Effector memory CD4-positive, alpha-beta T cell (primary cell): ENCODE measurements at places on chromosomes 6 and 20.

DNA sequence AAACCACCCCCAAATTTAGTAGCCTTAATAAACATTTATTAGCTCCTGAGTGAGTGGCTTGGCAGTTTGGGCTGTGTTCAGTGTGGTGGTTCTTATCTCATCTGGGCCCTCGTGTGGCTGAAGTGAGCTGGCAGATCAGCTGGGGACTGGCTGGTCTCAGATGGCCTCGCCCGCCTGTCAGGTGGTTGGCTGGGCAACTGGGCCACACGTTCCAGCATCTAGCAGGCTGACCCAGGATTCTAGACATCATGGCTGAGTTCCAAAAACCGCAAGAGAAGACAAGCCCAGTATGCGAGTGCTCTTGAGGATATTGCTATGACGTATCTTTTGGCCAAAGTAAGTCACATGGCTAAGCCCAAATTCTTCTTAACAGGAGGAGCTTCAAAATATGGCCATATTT lies 28.9 kb downstream of the EIF2S2 start:
- no peak for DNase-seq

- no peak for DNase-seq
Observed at GRCh38 chr6:2061880-2062279, 183.5 kb downstream of the GMDS start.

- no peak for DNase-seq
Observed at GRCh38 chr6:134177753-134178160, 125.3 kb upstream of the SLC2A12 start.

- DNase-seq, result peak; percentile 76
Observed at GRCh38 chr6:90397929-90398674, 101.5 kb upstream of the BACH2 start.

DNA sequence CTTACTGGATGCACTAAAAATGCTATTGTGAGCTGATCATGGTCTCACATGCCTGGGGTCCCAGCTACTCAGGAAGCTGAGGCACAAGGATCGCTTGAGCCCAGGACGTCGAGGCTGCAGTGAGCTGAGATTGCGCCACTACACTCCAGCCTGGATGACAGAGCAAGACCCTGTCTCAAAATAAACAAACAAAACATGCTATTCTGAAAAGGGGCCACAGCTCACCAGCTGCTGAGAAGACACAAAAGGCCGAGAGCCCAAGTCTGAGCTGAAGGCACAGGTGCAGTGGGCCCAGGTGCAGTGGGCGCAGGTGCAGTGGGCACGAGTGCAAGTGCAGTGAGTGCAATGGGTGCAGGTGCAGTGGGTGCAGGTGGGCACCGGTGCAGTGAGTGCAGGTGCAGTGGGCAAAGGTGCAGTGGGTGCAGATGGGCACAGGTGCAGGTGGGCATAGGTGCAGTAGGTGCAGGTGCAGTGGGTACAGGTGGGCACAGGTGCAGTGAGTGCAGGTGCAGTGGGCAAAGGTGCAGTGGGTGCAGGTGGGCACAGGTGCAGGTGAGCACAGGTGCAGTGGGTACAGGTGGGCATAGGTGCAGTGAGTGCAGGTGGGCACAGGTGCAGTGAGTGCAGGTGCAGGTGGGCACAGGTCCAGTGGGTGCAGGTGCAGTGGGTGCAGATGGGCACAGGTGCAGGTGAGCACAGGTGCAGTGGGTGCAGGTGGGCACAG lies 16.0 kb downstream of the ZBTB46 start:
- DNase-seq, result no peak

GRCh38 chr6:158978757-158979156 lies 21.2 kb downstream of the RSPH3 start:
- DNase-seq, result no peak

GRCh38 chr20:19022118-19022575 lies 190.3 kb upstream of the SLC24A3 start:
- DNase-seq, result no peak

DNA sequence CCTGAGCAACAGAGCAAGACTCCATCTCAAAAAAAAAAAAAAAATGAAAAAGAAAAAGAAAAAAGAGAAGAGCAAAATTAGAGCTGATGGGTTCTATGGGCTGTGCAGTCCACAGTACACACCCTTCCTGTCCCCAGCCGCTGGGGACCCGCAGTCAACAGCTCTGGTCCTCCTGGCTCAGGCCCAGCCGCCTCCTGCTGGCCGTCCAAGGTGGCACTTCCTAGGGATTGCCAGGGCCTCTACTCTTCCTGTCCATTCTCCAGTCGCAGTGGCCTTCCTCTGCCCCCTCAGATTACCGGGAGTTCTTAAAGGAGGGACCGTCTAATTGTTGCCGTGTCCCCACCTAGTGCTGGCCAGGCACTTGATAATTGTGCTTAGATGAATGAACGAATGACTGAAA lies 41.7 kb downstream of the TMEM242 start:
- DNase-seq, result no peak

DNA sequence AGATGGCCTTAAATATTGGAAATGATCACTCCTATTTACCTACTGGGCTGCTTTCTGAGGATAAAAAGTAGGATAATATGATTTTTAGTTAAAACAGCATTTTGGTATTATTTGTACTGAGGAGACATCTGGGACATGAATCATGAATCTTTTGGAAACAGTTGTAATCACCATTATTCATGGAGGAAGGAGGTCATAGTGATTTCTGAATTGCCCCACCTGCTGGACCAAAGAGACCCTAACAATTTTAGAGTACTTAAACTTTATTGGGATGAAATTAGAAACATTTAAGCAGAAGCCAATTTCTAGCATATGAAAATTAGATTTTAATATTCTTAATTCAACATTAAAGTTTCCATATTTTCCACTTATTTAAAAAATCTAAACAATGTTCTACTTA lies 108.4 kb upstream of the SIM1 start:
- DNase-seq, result no peak

- DNase-seq, result no peak
Observed at GRCh38 chr6:148423601-148424270, 81.1 kb downstream of the SASH1 start.

GRCh38 chr20:46991880-46992639 lies 97.4 kb downstream of the EYA2 start:
- no peak for DNase-seq

DNA sequence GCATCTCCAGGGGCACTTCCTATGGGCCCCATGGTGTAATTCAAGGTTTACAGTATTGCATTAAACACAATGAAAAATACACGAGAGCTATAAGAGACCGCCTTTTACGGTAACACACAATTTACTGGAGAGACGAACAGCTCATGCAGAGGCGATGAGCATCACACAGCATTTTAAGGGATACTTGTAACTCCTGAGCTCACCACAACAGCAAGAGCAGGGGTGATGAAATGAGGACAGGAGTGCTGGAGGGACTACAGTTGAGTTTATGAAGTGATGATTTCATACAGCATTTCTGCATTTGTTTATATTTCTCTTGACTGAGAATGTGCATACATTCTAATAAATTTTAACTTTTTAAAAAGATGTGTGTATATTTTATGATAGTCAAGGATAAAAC lies 113.9 kb downstream of the WDR27 start:
- DNase-seq, result no peak
